Lung (tissue), 17 donors: ENCODE measurements at places on chromosomes 4 and X. TPM values are rescaled to one million over a fixed set of nuclear protein-coding genes. Genes with fewer than 3 reads are reported as not detected.
A peak's percentile ranks its signal among the peaks of the same experiment; 100 is the strongest.

GRCh38 chrX:9610771-9611392, 146.0 kb downstream of the TBL1X start:
- no peak for DNase-seq
- peaks cover 1% of the 10 kb centered on the region for H3K4me1 ChIP-seq
- H3K27me3 ChIP-seq: peaks cover 17% of the 10 kb centered on the region

DNA sequence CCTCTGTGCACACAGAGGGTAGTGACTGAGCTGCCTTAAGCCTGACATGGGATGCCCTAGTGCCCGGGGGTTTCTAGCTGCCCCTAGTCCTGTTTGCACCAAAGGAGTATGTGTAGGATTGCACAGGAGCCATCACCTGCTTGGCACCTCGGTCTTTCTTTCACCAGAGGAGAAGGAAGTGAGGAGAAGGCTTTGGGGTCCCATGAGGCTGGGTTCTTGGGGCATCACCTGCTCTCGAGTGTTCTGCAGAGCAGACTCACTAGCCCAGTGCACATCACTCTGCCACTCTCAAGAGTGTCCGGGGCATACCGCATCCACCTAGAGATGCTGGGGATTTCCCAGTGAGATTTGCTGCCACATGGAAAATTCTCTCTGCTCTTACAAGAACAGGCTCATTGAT, 40.5 kb upstream of the GPR78 start:
- H3K27me3 ChIP-seq: no peaks in the 10 kb centered on the region
- no peak for DNase-seq
- no peak overlapping the region for H3K27ac ChIP-seq
- no peaks in the 10 kb centered on the region for H3K4me1 ChIP-seq

- no peaks in the 10 kb centered on the region for H3K4me1 ChIP-seq
- no peaks in the 10 kb centered on the region for H3K36me3 ChIP-seq
- no peak for DNase-seq
- H3K27me3 ChIP-seq: no peaks in the 10 kb centered on the region
Observed at GRCh38 chrX:71871367-71871766, 39.3 kb upstream of the NHSL2 start.

DNA sequence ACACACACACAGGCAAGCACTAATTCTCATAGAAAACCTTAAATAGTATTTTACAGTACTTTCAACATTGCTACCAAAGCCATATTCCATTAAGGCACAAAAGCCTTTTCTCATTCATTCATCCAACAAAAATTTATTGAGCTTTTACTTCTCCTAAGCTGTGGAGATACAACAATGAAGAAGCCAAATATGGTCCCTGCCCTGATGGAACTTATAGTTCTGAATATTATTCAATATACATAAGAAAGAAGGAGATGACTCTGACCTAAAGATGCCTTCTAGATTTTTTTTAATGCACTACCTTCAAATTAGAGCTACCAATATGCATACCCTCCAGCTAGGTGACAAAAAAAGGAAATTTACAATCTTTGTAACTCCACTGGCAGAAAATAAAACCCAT, 90.0 kb upstream of the WDR44 start:
- H3K4me3 ChIP-seq: no peak overlapping the region
- no peak overlapping the region for H3K27ac ChIP-seq
- no peaks in the 10 kb centered on the region for H3K36me3 ChIP-seq

- no peaks in the 10 kb centered on the region for H3K36me3 ChIP-seq
- no peak overlapping the region for H3K4me3 ChIP-seq
- no peaks in the 10 kb centered on the region for H3K27me3 ChIP-seq
- DNase-seq: peak; percentile 18
Observed at GRCh38 chr4:149988087-149988410, 90.2 kb upstream of the DCLK2 start.

GRCh38 chrX:72312311-72312940, 6.7 kb upstream of the CITED1 start:
- no peak for DNase-seq
- no peaks in the 10 kb centered on the region for H3K36me3 ChIP-seq
- H3K4me1 ChIP-seq: peaks cover 1% of the 10 kb centered on the region
- peaks cover under 1% of the 10 kb centered on the region for H3K27me3 ChIP-seq
- H3K4me3 ChIP-seq: no peak overlapping the region

DNA sequence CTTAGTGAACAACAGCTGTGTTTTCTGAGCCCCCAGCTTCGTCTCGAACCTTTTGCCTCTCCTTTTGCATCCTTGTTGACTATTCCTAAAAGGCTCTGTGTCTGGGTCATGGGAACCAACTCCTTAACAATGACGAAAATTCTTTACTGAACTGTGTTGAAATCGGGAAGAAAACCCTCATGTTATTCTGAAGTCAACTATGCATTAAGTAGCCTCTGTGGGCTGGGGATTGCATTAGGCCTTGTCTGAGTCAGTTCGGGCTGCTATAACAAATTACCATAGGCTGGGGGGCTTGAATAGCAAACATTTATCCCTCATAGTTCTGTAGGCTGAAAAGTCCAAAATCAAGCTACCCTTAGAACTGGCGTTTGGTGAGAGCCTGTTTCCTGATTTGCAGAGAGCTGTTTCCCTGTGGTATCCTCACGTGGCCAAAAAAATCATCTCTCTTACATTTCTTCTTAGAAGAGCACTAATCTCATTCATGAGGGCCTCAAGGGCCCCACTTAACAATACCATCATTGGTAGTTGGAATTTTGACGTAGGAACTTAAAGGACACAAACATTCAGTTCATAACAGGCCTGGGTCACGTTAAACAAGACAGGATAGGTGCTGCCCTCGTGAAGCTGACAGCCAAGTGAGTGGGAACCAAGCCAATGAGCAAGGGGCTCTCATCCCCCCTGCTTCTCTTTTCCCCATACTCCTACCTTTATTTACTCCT, 75.9 kb downstream of the CLNK start:
- no peak overlapping the region for H3K4me3 ChIP-seq
- no peaks in the 10 kb centered on the region for H3K27me3 ChIP-seq
- H3K27ac ChIP-seq: no peak overlapping the region
- H3K4me1 ChIP-seq: no peaks in the 10 kb centered on the region
- H3K36me3 ChIP-seq: no peaks in the 10 kb centered on the region
- no peak for DNase-seq

DNA sequence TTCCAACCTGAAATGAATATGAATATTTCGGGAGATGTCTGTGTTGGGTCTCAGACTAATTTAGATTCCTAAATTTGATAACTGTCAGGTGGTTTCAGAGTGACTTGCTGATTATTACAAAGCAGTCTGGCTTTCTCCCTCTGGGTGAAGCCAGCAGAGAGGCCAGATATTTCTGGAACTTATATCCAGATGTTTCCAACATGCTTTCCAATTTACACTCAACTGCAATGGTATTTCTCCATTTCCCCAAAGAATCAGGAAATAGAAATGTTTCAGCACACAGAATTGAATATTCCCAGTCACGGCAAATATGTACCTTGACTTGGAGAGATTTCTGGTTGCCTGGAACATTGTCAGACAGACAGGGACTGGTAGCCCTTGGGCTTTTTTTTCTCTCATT, 48.5 kb upstream of the EGFL6 start:
- H3K4me1 ChIP-seq: no peaks in the 10 kb centered on the region
- no peak for DNase-seq
- no peaks in the 10 kb centered on the region for H3K36me3 ChIP-seq

DNA sequence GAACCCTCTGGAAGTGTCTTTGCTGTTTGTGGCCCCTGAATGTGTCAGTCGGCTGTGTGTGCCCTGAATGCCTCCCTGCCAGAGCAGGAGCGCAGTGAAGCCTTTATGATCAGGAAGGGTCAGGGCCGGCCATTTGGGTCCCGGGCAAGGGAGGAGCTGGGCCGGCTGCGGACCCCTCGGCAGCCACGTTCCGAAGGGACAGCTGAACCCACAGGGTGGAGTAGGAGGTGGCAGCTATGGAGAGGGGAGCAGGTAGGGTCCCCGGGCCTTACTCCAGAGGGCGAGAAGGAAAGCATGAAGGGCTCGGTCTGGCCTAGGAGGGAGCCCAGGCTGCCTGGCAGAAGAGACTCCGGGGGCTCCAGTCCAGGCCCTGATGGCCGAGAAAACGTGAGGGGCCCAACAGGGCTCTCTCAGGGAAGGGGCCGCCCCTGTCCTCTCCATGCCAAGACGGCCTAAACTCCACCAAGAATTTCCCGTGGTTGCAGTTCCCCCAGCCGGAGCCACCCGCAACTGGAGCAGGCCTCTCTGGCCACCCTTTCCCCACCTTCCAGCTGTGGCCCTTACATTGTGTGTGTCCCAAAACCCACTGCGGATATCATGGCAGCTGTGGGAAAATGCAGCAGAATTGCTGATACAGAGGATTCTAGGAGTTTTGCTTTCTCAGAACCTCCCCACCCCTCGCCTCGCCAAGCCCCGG, 182.2 kb upstream of the STK26 start:
- no peak overlapping the region for H3K4me3 ChIP-seq
- H3K27me3 ChIP-seq: peaks cover 39% of the 10 kb centered on the region
- no peak overlapping the region for H3K27ac ChIP-seq
- no peaks in the 10 kb centered on the region for H3K4me1 ChIP-seq
- DNase-seq: no peak

DNA sequence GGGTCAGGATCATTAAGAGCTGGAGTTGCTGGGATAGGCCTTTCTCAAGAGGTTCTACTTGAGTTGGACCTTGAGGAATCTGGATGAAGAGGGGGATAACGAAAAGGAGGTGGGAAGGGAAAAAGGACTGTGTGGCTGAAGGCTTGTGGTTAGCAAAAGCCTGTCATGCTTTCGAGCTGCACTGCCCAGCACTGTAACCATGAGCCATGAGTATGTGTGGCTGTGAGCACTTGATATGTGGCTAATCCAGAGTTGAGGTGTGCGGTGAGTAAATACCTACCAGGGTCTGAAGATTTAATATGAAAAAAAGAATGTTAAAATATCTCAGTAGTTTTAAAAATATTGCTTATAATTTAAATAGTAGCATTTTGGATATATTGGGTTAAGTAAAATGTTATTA, 11.4 kb downstream of the TMEM165 start:
- H3K27me3 ChIP-seq: no peaks in the 10 kb centered on the region
- H3K27ac ChIP-seq: no peak overlapping the region
- H3K4me3 ChIP-seq: no peak overlapping the region
- no peaks in the 10 kb centered on the region for H3K4me1 ChIP-seq

- DNase-seq: no peak
- no peak overlapping the region for H3K4me3 ChIP-seq
- no peak overlapping the region for H3K27ac ChIP-seq
- H3K36me3 ChIP-seq: no peaks in the 10 kb centered on the region
Observed at GRCh38 chrX:107398115-107398514, 51.3 kb upstream of the FRMPD3 start.

DNA sequence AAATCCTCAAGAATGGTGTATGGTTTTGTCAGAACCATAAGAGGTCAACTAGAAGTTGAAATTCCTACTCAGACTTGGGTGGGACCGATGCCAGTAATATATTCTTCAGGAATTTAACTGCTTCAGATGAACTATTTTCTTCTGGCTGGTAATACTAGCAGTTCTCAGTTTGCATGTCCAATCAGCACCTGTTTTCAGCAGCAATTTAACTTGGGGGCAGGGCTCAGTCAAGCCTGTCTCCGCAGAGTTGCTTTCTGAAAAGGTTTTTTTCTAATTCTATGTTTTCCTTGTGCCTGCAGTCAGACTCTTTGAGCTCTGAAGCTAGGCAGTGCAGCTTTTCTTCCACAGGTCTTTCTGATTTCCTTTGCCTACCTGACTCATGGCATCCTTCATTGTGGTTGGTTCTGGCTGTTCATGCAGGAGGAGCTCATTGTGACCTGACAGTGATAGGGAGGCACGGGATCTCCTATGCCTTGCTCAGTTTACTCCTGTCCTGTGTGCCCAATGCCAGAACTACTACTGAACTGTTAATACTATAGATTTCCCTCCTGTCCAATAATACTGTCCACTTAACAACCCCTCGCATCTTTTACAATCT, 17.3 kb upstream of the FMR1 start:
- peak; percentile 30 for DNase-seq
- H3K36me3 ChIP-seq: no peaks in the 10 kb centered on the region
- H3K4me3 ChIP-seq: no peak overlapping the region

Gene SPACA5
- not detected for polyA plus RNA-seq

Gene FOXP3
- 0.12 TPM for polyA plus RNA-seq

Gene CASP6
- 13.2 TPM for polyA plus RNA-seq

Gene PPEF1
- 0.27 TPM for polyA plus RNA-seq
